ENCODE measurements at places on chromosomes 12 and 14.

DNA sequence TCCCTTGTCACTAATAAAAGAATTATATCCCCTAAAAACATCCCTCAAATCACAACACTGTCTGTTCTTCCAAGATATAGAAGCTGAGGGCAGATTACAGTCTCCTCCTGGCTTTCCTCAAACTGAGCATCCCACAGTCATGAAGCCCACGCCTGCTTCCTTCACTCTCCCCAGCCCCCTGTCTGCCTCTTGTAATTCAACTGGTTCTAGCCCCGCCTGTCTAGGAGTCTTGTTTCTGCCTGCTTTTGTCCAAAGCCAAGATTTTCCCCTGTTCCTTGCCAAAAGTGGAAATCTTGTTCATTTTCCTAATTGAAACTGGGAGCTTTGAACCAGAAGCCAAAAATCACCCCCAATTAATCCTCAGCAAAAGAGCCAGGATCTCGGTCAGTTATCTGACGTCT lies 35.9 kb upstream of the PWP1 start:
- DNase-seq, result no peak

DNA sequence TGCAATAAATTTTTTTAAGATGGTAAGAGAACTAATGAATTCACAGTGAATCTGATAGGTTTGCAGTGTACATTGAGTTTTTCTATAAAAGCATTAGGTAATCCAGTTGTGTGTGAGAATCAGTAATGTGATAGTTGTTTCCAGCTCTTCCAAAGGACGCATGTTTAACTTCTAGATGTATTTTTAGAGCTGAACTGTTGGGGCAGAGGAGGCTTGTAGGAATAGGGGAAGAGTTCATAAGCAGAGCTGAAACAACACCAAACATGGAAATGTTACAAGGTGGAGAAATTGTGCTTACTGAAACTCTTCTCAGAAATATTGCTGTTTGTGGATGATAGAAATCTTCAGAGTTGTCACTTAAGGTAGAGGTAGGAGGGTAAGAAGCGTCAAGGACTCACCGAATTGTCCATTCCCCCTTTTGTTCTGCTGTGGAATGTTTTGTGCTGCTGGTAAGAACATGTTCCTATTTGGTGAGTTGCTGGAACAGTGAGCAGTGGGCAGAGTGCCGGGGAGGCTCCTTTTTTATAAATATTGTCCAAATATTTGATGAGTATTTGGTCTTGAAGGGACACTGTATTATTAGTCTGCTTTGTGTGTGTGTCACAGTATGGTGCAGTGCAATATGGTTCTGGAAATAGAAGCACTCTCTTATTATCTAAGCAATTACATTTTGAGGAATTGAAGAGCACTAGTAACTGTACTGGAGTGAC lies 76.7 kb downstream of the ANO6 start:
- no peak for DNase-seq

DNA sequence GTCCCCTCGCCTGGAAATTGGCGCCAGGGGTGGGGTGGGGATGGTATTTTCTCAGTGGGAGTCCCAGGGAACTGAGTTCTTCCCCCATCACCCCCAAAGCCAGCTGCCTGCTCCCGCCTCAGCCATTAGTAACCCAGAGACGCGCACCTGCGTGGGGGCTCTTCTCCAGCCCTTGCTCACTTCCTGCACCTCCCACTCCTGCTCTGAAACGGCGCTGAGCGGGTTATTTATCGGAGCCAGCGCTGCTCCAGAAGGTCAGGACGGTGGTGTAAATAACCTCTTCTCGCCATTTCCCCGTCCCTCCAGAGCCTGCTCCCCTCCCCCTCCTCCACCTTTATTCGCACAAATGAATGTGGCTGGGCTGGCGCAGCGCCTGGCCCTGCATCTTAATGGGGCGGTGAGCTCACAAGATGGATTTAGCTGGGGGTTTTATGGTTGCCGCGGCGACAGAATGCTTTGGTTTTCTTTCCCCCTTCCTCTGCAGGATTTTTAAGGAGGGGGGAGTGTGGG lies 12.2 kb downstream of the GPR84 start:
- DNase-seq, result no peak

- no peak for DNase-seq
Measured at GRCh38 chr14:104659764-104660523, 29.5 kb upstream of the INF2 start.

- no peak for DNase-seq
Measured at GRCh38 chr14:22839159-22839779, 2.9 kb downstream of the MMP14 start.

DNA sequence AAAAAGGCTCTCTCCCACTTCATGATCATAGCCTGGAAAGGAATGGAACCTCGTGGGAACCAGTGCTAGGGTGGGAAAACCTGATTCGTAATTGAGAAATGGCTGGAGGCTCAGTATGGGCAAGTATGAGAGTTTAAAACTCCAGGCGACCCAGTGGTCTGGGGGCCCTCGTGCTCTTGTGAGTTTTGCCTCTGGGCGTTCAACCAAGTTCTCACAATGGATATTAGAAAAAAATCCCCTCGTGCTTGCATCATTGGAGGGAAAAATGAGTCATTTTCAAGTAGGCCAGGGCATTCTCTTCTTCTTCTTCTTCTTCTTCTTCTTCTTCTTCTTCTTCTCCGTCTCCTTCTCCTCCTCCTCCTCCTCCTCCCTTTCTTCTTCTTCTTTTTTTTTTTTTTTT lies 39.0 kb downstream of the GPR68 start:
- DNase-seq, result no peak

DNA sequence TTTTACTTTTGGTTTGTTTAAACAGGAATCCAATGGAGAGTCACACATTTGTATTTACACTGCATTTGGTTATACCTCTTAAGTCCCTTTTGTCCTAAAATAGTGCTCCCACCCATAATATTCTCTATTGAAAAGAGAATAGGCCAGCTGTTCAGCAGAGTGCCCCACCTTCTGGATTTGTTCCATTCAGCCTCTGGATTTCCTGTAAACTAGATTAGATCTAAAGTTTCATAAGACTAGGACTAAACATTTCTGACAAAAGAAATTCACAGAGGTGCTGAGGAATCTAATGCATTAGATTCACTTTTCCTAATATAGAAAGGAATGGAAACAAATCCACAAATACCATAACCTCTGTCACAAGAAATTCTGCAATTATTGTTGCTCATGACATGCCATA lies 38.1 kb downstream of the GCH1 start:
- DNase-seq, result no peak

GRCh38 chr12:48788524-48788853 lies 400 bp downstream of the ADCY6 start:
- DNase-seq, result no peak

- DNase-seq, result no peak
Measured at GRCh38 chr14:95293449-95293848, 26.3 kb downstream of the CLMN start.

DNA sequence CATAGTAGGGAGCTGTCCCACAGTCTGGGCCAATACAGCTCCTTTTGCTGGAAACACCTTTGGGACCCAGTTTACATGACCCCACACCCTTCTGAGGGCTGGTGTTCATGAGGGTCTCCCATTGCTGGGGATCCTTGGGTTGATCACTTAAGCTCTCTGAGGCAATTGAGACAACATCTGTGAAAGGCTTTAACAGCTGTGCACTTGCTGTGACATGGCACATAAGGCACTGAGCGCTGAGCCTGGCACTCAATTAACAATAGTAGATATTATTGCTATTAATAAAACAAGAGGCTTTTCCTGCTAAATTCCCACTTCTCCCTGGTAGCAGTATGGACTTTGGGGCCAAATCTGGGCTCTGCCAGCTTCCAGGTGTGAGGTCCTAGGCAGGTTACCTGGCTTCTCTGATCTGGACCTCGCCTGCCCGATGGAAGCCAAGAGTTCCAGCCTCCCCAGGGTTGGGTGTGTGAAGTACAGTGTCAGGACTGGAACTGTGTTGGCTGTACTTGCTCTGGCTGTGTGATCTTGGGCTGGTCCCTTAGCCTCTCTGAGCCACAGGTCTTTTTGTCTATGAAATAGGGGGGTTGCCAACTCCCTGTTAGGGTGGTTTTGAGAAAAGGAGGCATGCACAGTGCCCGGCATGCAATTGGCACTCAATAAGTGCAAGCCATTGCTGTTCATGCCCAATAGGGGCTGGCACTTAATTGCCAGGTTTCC lies 3.1 kb downstream of the SH2B3 start:
- DNase-seq, result no peak

DNA sequence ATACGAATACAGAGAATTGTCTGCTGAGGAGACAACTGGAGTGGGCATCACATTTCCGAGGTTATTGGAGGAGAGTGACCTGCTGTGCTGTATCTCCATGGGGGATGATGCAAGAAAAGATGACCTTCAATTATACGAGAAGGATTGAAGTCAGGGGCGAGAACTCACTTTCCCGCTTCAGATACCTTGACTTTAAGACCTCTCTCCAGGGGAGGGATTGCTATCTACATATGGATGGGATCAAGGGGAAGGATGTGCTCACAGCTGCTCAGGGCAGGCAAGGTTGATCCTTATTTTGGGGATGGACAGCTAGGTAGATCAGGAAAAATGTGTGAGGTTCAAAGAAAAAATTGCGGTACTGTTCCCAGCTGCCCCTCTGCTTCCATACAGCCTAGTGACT lies 24.4 kb downstream of the NEUROD4 start:
- DNase-seq, result no peak

DNA sequence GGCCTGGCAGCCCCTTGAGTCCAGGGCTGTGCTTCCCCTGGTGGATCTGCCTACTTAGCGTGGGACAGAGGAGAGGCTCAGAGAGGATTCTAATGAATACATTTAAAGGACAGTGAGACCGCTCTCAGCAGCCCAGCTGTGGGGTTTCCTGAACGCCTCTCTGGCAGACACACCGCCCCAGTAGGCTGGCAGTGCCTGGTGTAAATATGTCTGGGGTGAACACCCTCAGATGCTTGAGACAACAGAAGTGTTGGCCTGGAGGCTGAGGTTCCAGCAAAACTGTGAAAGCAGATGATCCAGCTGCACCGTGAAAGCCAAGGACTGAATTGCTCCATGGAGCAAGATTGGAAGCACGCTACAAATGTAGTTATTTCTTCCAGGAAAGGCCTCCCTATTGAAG lies 55.1 kb downstream of the LRRC74A start:
- DNase-seq, result no peak

DNA sequence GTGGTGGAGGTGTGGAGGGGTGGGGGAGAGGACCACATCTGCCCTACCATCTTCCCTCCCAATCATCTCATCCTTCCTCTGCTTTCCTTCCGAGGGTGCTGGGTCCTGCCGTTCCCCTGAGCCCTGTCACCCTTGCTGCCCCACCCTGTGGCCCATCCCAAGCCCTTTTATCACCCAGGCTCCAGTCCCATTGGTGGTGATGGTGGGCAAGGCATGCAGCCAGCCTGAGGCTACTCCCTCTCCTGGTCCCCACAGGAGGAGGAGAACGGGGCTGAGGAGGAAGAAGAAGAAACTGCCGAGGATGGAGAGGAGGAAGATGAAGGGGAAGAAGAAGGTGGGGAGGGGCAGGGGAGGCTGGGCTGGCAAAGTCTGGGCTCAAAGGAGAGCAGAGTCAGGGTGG lies 2.7 kb upstream of the LAG3 start:
- no peak for DNase-seq

DNA sequence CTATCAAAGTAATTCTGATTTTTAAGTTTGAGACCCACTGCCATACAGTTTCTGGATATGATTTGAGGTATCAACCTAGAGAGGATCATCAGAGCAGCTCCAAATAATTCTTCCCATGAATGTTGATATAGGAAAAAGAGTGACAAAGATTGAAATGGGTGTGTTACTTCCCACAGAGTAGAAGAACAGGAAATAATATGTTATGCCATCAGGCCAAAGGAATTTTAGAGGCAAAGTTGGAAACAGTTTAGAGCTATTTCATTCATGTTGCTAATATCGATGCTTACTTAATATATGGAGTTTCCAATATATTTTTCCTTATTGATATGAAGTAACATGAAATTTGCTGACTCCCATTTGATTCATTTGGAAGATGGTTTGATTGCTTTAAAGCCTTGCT lies 8.9 kb upstream of the MSRB3 start:
- DNase-seq, result no peak

DNA sequence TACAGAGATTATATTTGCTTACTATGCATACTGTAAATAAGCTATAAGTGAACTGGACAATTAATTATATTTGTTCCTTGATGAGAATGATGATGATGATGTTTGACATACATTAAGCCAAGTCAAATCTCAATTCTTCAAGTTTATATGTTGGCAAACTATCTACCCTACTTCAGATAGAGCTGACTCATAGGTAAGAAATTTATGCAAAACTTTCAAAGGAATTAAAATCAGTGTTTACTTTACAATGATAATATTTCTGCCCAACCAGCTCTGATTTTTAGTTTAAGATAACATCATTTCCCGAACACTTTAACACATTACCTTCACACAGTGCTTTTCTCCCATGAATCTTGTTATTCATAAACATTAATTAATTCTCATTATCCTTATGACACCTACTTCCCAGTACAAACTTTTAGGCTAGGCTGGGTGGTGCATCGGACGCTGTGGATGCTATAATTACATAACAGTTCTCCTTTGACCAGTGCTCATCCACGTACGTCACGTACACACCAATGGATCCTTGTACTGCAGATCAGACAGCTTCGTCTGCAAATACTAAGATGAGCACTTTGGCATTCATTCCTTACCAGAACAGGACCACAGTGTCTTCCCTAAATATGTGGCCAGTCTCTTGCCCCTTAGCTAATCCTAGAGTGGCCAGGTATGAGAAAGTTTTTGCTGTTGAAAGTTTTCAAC lies 18.3 kb downstream of the BMP4 start:
- DNase-seq, result no peak

DNA sequence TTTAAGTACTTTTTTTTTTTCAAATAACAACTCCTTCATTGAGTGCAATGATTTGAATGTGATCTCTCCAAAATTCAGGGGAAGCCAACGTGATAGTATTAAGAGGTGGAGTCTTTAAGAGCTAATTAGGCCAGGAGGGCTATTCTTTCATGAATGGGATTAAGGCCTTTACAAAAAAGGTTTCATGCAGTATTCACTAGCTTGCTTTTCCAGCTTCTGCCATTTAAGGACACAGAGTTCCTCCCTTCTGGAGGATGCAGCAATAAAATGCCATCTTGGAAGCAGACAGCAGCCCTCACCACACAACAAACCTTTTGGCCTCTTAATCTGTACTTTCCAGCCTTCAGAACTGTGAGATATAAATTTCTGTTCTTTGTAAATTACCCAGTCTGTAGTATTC lies 586.8 kb upstream of the LMO3 start:
- DNase-seq, result no peak

- peak; percentile 4 for DNase-seq
Measured at GRCh38 chr14:24806061-24806678, 172.2 kb upstream of the GZMB start.

GRCh38 chr14:64788706-64789105 lies 84.5 kb downstream of the PLEKHG3 start:
- peak; percentile 18 for DNase-seq

DNA sequence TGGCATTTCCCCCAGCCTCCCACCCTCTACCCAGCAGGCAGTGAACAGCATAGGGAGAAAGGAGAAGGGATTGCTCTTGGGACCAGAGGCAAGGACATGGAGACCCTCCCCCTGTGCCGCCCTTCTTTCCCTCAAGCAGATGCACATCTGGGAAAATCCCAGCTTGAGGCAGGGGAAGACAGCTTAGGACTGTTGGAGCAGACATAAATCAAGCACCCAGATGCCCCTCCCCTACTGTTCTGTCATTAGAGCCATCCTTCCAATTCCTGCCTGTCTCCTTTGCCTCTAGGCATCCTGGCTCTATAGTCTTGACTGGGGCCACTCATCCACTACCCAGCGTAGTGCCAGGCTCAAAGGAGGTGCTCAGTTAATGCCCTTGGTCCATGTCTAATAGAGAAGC lies 7.5 kb upstream of the CISTR start:
- no peak for DNase-seq

GRCh38 chr12:120468325-120468820 lies 1.2 kb downstream of the SRSF9 start:
- no peak for DNase-seq

- DNase-seq, result no peak
Measured at GRCh38 chr14:66206554-66206953, 279.6 kb upstream of the CCDC196 start.

Measured in brain pericyte (primary cell).